ENCODE measurements at places on chromosomes 1 and 21.

DNA sequence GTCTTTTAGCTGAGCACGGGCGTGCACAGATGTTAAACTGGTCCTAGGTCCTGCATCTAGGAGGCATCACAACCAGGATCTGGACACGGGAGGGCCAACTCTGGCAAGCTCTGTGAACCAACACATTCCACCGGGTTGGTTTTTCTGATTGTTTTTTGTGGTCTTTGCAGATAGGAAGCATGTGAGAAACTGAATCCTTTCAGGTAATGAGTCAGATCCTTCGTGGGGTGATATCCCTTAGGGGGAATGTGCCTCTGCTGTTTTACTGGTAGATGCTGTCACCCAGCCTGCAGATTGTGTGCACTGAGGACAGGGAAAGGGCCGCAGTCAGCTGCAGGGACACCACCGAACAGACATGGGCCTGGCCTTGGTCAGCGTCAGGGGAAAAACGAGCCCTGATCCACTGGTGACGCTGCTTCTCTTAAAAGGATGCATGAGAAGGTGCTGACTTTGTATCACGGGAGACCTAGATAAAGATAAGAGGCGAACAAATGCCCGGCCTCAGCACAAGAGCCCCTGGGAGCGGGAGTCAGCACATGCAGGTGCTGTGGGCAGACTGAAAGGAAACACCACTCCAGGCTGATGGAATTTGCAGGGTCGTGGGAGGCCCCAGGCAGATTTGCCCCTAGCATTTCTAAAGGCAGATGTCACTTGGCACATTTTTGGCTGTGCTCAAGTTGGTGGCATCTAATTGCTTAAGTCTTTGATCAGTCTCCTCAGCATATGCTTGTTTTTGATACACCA lies 51.1 kb downstream of the DOP1B start:
- DNase-seq: no peak

DNA sequence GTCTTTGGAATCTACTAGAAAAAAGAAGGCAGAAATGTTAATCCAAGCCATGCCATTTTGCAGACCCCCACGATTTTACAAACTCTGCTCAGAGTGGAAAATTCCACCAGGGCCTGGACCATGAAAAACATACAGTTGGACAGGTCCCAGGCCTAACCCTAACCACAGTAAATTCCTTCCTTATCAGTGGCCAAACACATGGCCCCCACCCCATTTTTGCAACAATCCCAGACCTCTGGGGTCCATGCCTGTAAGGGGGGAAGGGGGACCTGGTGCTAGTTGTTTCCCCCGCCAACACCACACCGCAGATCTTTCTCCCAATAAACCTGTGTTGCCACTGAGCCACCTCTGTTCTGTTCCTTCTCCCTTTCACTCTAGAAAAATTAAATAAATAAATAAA lies 1352.7 kb downstream of the AMY1C start:
- DNase-seq: no peak

- no peak for DNase-seq
Measured at GRCh38 chr1:92372164-92372563, 73.3 kb downstream of the RPAP2 start.

- DNase-seq: no peak
Measured at GRCh38 chr1:178005450-178005849, 35.6 kb upstream of the SEC16B start.

GRCh38 chr1:97820470-97821188 lies 100.2 kb downstream of the DPYD start:
- peak; percentile 13 for DNase-seq

DNA sequence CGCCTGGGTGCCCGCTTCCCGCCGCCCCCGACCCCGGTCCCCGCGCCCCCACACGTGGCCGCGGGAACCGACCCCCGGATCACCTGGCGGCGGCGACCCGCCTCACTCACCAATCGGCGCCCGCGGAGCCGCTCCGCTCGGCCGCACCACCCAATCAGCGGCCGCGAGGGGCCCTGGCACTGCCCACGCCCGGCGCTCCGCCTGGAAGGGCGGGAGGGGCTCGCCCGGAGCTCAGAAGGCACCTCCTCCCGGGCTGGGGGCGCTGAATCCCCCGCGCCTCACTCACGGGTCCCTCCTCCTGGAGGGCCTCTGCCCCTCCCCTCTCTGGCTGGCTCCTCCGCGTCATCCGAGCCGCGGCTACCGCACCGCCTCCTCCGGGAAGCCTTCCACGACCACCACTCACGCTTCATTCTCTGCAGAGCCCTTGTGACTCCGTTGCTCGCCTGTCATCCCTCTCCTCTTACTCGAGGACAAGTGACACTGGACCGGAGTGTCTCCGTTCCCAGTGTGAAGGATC lies 374 bp downstream of the SH2D5 start:
- peak; percentile 33 for DNase-seq

GRCh38 chr1:246096356-246096755 lies 410.7 kb downstream of the SMYD3 start:
- no peak for DNase-seq

DNA sequence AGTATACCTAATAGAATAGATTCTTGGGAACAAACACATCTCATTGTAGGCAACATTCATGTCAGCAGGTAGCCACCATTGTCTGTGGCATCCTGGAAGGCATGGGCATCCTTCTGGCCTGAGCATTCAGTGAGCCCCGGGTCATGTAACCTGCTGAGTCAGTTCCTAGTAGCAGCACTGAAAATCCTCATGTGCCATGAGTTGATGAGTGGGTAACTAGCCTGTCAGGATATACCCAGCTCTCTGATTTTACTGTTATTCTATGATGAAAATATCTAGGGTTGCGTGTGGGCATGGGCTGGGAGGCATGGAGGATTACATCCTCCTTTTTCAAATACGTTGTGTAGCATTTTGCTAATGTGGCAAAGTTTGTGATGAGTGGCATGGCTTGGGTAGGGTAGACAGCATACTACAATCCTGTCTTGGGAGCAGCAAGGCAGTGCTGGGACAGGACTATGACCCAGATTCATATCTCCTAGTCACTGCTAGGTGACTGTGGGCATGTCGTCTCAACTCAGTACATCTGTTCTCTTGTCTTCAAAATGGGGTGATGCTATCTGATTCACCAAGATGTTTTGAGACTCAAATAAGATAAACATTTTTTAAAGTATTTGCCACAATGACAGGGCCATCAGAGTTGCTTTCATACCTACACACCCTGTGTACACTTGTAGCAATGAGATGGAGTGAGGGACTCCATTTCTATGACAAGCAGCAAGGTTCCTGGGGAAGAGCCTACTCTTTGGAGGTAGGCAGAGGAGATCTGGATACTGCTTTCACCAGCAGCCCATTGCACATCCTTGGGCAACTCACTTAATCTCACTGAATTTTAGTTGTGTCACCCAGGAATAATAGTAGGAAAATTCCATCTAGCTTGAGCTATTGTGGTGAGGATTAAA lies 62.5 kb downstream of the CD58 start:
- DNase-seq: no peak

DNA sequence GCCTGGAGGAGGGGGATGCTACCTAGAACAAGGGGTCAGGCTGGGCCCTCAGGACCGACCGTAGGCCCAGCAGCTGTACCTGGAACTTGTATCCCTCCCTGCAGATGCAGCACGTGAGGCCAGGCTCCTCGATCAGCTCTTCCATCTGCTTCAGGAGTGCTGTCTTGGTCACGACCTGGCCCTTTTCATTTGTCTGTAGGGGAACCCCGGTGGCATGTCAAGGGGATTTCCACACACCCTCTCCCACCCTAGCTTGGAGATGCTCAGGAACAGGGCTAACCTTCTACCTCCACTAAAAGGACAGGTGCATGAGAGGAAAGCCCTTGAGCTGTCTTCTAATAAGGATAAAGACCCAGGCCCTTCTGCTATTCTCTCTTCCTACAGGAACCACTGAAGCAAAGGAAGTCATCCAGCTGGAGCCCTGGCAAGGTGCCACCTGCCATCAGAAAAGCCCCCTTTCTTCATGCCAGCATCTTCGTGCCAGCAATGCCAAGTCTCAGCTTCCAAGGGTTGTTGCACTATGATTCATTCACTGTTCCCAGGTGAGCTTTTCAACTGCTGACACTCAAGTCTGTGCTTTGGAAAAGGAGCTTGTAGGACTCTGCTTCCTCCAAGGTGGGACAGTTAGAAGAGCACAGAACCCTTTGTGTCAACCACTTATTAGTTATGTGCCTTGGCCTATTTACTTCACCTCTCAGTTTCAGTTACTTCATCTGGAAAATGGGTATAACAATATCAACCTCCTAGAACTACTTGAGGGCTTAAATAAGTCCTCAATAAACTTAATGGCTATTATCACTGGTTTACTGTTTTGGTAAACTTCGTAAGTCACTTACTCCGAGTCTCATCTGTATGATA lies 122.1 kb downstream of the UBR4 start:
- DNase-seq: no peak

DNA sequence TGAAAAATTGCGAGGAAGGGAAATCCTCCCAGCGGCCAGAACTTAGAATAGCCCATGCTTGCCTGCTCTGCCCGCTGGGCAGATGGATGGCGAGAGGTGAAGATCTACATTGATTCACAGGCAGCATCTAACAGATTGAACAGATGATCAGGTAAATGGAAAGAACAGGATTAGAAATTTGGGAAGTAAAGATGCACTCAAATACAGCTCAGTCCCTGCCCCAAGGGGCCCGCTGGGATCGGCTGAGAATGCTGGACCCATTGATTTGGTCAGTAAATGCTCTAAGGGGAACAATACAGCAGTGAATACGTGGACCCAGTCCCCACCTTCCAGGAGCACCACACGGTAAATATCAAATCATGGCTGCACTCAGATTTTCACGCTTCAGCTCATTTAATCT lies 248.2 kb downstream of the MATN1 start:
- no peak for DNase-seq

DNA sequence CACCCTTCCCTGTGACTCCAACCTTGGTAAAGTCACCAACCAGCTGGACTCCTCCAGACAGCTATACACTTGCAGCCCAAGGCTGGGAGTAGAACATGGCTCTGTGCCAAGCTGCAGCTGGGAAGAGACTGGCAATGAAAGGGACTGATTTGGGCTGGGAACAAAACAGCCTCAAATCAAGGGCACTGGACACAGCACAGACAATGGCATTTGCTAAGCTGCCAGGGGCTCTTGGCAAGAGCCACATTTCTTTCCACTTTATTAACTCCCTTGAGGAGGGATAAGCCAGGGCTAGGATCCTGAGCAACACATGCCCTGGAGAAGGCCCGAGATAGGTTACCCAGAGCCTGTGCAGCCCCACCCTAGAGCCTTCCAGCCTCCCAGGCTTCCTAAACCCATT lies 12.0 kb downstream of the SYT11 start:
- peak; percentile 43 for DNase-seq

DNA sequence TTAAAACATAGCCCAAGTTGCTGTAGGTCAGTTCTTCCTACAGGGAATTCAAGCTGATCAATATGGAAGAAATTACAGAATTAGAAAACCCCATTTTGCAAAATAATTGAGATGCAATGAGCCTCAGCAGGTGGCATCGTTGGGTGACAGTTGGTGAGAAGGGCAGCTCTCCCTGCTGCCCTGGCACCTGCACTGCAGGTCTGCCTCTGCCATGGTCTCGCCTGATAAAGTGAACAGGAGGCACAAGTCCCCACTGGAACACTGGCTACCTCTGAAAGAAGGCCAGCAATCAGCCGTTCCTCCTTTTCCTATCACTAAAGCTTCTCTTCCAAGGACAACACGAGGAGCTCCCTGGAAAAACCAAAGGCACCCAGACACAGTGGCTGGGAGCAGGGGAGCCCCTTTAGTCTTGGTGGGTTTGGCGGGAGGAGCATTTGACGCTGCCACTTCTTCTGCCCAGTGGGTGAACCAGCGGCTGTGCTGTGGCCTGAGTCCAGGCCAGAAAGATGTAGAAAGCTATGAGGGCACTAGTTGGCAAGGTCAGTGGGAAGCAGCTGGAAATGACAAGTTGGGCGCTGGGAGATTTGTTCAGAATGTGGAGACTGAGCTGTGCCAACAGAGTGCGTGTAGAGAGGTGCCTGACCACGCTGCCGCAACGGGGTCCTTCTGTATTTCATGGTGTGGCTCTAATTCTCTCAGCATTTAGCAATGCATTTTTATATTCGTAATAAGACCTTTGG lies 93.1 kb downstream of the RIPK4 start:
- no peak for DNase-seq

DNA sequence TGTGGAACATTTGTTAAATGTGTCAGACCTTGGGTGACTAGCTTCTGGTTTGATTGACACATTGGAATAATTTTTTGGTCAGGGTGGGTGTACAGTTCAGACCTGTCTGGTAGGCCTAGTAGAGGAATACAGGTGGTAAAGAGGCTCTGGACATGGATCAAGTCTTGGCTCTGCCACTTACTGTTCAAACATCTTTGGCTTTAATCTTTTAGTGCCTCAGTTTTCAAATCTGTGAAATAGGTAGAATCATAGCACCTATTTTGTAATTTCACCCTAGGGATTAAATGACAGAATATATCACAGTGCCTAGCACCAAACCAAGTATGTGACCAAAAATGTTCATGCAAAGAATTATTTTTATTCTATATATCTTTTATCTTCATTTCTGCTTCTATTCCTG lies 340.4 kb downstream of the RPS6KC1 start:
- no peak for DNase-seq

- no peak for DNase-seq
Measured at GRCh38 chr1:65289449-65289848, 19.9 kb upstream of the DNAJC6 start.

DNA sequence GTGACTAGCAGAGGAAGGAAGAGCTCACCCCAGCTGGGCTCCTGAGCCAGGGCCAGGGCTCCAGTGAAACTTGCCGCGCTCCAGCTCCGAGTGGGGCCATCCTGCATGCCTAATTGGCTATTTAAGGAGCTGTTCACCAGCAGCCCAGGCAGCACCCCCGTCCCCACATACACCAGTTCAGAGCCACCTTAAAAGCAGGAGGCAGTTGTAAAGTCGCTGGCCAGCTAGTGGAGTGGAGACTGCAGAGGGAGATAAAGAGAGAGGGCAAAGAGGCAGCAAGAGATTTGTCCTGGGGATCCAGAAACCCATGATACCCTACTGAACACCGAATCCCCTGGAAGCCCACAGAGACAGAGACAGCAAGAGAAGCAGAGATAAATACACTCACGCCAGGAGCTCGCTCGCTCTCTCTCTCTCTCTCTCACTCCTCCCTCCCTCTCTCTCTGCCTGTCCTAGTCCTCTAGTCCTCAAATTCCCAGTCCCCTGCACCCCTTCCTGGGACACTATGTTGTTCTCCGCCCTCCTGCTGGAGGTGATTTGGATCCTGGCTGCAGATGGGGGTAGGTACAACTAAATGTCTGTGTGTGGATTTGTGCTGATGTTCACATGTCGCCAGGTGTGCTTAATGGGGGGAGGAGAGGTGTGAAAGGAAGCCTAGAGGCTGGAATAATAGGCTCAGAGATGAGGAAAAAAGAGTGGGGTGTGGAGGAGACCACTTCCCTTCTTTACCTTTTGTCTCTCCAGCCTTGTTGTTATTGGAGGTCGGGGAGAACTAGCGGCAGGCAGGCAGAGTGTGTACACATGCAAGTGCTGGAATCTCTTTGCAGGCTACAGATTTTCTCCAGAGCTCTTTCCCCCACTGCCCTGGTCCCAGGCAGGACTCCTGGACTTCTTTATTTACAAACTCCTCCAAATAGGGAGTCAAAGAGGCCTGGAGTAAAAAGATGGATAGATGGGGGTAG lies at the start of gene CA14:
Gene CA14 (plus strand): TSS at position 151 of the 962 bp plus-strand sequence. CDS start 355 bp downstream, at position 506.
- no peak for DNase-seq

GRCh38 chr1:221099747-221100595 lies 220.7 kb downstream of the HLX start:
- no peak for DNase-seq

All from fibroblast of gingiva (primary cell).